ENCODE measurements at places on chromosomes 12 and 14.

DNA sequence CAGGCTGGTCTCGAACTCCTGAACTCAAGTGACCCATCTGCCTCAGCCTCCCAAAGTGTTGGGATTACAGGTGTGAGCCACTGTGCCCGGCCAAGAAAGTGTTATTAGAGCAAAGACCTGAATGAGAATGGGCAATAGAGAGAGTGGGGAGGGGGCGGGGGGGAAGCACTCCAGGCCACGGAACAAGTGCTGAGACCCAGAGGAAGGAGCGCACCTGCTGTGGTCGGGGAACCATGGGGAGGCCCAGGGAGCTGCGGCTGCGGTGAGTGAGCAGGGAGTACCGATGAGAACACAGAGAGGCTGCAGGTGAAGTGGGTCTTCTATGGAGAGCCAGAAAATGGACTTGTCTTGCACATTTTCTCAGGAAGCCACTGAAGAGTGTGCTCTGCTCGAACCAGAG is 10.8 kb downstream of the SMIM41 start:
- no peak for DNase-seq

DNA sequence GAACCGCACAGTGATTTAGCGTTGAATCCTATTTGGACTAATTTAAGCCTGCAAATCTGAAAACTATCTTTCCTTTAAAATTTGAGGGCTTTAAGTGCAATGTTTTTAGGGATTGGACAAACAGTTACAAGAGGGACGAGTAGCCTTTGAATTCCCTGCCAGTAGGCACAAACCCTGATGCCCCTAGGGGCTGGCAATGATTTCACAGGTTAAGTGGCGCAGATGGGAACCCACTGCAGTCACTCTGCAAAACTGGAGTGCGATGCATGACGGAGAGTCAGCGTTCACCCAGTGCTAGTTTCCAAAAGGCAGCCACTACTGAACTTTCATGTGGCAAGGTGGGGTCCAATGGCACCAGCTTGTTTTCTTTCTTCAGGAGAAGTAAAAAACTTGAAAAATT is 99.4 kb upstream of the FRMD6 start:
- no peak for DNase-seq

- no peak for DNase-seq
These were observed 130.3 kb upstream of the NUDT4 start for GRCh38 chr12:93247313-93247991.

GRCh38 chr12:11727133-11727664 is 77.7 kb downstream of the ETV6 start:
- no peak for DNase-seq

DNA sequence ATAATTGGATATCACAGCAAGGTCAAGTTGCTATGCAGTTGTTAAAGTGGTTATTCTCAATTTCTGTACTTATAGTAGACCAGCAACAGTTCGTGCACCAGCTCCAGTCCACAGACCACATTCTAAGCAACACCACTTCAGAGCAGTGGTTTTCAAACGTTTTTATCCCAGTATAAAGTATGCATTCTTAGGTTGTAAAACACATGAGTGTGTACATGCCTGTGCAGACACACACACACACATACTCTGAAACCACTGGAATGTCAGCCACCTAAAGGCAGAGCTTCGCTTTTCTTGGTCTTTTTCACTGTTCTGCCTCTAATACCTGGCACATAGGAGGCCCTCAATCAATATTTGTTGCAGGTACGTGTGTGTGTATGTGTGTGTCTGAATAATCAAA is 22.2 kb upstream of the C12orf71 start:
- DNase-seq, result no peak
